ENCODE measurements at places on chromosomes 16 and 17. TPM values are rescaled to one million over a fixed set of nuclear protein-coding genes. Genes with fewer than 3 reads are reported as not detected.

TK1 gene
- 18.6 TPM for total RNA-seq

SDK2 gene
- total RNA-seq, result 0.28 TPM

SOST gene
- 20.0 TPM for total RNA-seq

PPY gene
- total RNA-seq, result not detected

CCL1 gene
- not detected for total RNA-seq

TERB1 gene
- total RNA-seq, result 0.56 TPM

TSPOAP1 gene
- not detected for total RNA-seq

BLTP2 gene
- total RNA-seq, result 162 TPM

FAM83G gene
- total RNA-seq, result 24.2 TPM

CCL16 gene
- not detected for total RNA-seq

PER1 gene
- total RNA-seq, result 2.5 TPM

CD79B gene
- total RNA-seq, result 5.4 TPM

MYBBP1A gene
- 49.3 TPM for total RNA-seq

TBX2 gene
- 64.0 TPM for total RNA-seq

HOXB1 gene
- total RNA-seq, result not detected

KRTAP4-4 gene
- total RNA-seq, result not detected

G6PC1 gene
- not detected for total RNA-seq

GPRC5B gene
- total RNA-seq, result 8.6 TPM

MTSS2 gene
- total RNA-seq, result 9.4 TPM

MBTPS1 gene
- 134 TPM for total RNA-seq

GCGR gene
- total RNA-seq, result not detected

LRRC46 gene
- total RNA-seq, result 0.19 TPM

USP31 gene
- total RNA-seq, result 5.4 TPM

CACNA1H gene
- total RNA-seq, result 13.0 TPM

PRSS33 gene
- total RNA-seq, result not detected

C16orf89 gene
- 1.1 TPM for total RNA-seq

CTRB1 gene
- not detected for total RNA-seq

CDH13 gene
- 141 TPM for total RNA-seq

HELZ gene
- total RNA-seq, result 87.1 TPM

SSTR5 gene
- not detected for total RNA-seq

RAB26 gene
- total RNA-seq, result 0.58 TPM

Data from regular cardiac myocyte (primary cell).